ENCODE measurements at places on chromosomes 5 and 9.

GRCh38 chr5:159005062-159005461 lies 94.7 kb downstream of the EBF1 start:
- no peak for DNase-seq

DNA sequence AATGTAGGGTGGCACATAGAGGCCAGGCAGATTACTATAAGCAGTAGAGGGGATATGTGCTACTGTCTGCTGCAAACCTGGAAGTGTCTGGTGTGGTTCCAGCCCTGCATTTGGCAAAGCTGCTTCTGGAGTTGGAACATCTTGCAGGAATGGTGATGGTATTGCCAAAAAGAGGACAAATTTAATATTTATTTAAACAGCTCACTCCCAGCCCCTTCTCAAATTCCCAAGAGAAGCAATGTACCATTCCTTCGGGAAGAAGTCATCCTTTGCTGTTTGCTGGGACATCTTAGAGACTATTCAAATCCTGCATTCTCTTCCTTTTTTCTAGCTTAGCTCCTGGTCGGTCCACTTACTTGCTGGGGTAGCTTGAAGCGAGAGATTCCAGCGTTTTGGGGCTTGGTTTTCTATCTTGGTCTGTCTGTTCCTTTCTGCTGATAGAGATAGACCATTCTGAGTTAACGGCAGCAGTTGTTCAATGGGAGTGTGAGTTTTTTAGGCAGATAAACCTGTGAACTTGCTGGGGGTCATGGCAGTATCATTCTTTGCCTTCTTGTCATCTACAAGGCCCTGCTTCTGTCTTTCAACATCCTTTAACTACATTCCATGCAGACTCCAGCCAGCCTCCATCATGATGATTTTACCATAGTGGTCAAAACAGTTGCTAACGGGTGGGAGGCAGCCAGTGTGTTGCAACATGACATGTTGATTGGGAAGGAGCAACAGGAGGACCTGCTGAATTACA lies 69.9 kb downstream of the RCL1 start:
- DNase-seq: peak; percentile 14

DNA sequence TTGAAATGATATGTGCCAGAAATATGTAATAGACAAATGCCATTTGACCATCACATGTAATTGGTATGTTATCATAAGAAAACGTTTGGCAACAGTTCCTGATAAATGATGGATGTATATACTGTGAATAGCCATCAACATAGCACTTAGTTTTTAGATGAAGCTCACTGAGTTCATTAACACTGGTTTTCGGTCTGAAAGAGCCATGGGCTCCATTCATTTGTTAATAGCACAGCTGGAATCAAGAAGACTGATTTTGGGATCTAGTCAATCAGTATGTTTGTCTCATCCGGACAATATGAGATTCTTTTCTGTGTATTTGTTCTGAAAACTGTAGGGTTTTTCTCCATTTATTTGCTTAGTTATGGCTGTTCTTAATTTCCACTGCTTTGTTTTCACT lies 413.5 kb upstream of the CLINT1 start:
- no peak for DNase-seq

DNA sequence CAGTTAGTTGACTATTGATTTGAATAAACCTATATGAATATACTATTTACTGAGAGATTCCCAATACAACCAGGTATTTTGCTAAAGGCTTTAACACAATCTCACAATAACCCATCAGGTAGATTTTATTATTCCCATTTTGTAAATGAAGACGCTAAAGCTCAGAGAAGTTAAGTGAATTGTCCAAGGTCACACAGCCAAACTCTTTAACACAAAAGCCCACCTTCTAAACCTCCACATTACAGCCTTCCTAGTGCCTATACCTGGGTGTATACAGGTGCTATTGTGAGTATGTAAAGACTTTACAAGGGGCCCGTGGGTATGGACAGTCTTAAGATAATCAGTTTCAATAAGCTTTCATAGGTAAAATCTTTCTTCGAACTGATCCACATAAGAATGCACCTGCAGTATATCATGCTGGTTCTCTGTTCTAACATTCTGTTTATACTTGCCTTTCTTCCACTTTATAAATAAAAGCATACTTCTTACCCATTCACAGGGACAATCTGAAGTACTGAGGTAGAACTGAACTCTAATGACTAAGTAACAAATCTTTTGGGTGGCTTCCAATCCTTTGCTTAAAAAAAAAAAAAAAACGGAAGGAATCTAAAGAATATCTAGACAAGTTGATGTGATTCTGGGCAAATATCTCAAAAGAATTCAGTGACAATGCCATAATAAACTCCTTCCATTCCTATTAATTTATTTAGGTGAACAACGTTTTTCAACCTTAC lies 59.1 kb downstream of the PJA2 start:
- no peak for DNase-seq

- no peak for DNase-seq
These were observed 16.0 kb upstream of the PCAT7 start for GRCh38 chr9:94538908-94539307.

DNA sequence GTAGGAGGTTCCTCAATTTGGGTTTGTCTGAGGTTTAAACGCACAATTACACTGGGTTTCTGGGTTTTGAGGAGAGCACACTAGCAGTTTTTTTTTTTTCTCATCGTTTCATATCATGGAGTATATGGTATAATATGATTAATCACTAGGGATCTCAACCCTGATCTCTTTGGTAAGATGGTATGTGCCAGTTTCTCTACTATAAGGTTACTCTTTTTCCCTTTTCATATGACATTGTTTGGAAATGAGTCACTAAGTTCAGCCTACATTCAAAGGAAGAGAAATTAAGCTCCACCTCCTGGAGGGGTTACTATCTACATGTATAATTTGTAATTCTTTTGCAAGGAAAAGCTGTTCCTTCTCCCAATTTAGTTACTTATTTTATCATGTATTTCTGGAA lies 35.2 kb downstream of the MTRR start:
- peak; percentile 34 for DNase-seq

- DNase-seq: no peak
These were observed 39.7 kb downstream of the ACTL7B start for GRCh38 chr9:108816037-108816436.

- no peak for DNase-seq
These were observed 90.9 kb downstream of the PDE6A start for GRCh38 chr5:149853701-149854100.

- peak; percentile 96 for DNase-seq
These were observed 97.4 kb upstream of the TRIM32 start for GRCh38 chr9:116589392-116590354.

GRCh38 chr9:108142504-108143201 lies 653.1 kb upstream of the KLF4 start:
- peak; percentile 46 for DNase-seq

DNA sequence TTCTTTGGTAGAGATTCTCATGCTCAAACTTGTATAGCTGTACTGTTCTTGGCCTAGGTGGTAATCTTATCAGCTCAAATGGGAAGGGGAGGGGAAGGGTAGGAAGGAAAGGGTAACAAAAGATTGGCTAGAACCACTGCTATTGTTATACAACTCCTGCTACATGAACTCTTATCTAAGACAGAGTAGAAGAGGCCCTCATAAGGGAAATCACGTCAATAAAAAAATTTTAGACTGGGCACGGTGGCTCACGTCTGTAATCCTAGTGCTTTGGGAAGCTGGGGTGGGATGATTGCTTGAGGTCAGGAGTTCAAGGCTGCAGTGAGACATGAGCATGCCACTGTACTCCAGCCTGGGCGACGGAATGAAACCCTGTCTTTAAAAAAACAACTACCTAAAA lies 15.9 kb downstream of the STOM start:
- DNase-seq: no peak

DNA sequence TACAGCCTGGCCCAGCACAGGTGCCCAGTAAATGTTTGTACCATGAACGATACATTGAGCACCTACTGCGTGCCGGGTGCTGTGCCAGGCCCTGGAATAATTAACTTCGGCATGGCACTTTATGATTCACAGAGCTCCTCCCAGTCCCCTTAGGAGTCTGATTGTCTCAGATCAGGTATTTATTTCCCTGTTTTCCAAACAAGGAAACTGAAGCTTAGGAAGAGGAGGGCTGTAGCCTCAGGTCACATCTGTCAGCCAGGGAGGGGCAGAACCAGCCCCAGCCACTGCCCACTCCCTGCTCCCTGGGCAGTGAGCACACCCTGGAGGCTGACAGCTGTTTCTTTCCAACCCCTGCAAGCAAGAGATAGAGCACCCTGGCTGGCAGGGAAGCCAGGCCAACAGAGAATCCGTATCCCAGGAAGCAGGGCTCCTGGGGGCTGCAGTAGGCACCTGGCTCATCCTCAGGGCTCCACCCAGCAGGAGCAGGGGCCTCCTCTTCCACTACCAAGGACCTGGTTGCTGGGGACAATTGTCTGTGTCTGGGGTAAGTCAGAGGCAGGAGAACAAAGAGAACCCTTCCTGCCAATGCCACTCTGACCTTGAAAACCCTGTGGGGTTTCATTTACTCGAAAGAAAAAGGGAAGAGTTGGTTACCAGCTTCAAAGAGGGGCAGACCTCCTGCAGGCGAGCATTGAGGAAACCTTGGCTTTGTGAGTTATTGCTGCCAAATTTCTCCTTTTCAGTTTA lies 69.0 kb downstream of the DAB2IP start:
- no peak for DNase-seq

DNA sequence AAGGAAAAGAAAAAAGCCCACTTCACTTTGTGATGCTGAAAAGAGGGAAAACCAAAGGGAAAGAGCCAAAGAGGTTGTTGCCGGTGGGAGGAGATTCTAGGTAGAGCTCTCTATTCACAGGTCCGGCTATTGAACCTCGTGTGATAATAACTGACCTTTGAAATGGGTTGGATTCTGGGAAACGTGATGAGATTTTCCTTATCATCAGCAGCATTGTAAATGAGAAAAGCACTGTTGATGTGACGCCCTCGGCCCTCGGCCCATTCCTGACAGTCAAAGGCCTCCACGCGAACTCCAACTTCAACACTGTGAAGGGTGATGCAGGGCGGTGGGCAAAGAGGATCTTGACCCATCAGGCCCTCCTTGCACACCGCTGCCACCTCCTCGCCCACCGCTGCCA lies 43.3 kb downstream of the ZCCHC9 start:
- no peak for DNase-seq

GRCh38 chr5:12162863-12163262 lies 258.6 kb upstream of the CTNND2 start:
- no peak for DNase-seq

GRCh38 chr9:136615631-136616306 lies 46.9 kb upstream of the EGFL7 start:
- peak; percentile 44 for DNase-seq

GRCh38 chr5:67799732-67800234 lies 415.8 kb upstream of the PIK3R1 start:
- peak; percentile 11 for DNase-seq

GRCh38 chr9:84669288-84670137 lies at the start of gene NTRK2:
NTRK2 (plus strand) TSS chr9:84669729; CDS start chr9:84670749, 1,020 bp downstream.
- DNase-seq: peak; percentile 60

GRCh38 chr9:98611319-98611718 lies 97.4 kb downstream of the GABBR2 start:
- no peak for DNase-seq

GRCh38 chr9:77753180-77753579 lies 105.1 kb upstream of the GNA14 start:
- no peak for DNase-seq

DNA sequence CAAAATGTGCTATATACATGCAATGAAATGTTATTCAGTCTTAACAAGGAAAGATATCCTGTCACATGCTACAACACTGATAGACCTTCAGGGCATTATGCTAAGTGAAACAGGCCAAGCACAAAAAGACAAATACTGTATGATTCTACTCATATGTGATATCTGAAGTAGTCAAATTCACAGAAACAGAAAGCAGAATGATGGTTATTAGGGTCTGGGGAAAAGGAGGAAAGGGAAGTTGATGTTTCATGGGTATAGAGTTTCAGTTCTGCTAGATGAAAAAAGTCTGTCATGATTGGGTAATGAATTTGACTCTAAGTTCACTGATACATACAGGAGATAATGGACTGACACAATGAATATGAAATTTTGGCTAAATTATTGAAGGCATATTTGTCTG lies 11.2 kb upstream of the RIC1 start:
- no peak for DNase-seq

- DNase-seq: peak; percentile 53
These were observed 1.3 kb downstream of the NIPBL start for GRCh38 chr5:36877667-36878391.

DNA sequence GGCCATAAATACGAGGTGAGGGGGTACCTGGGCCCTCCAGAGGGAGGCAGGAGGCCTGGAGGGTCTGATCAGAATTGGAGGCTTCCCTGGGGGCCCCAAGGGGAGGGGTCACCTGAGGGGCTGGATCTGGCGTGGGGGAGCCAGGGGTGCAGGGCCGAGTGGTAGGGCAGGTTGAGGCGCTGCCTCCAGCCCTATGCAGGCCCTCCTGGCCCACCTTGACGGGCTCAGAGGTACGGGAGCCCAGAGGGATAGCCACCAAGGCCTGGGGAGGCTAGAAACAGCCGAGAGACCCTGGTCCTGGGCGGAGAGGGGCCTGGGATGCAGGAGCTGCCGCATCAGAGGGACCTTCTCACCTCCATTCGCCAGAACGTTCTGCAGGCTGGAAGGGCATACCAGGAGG lies 24.3 kb downstream of the LHX3 start:
- DNase-seq: no peak

- no peak for DNase-seq
These were observed 546.2 kb downstream of the DMRTA1 start for GRCh38 chr9:22992780-22993179.

DNA sequence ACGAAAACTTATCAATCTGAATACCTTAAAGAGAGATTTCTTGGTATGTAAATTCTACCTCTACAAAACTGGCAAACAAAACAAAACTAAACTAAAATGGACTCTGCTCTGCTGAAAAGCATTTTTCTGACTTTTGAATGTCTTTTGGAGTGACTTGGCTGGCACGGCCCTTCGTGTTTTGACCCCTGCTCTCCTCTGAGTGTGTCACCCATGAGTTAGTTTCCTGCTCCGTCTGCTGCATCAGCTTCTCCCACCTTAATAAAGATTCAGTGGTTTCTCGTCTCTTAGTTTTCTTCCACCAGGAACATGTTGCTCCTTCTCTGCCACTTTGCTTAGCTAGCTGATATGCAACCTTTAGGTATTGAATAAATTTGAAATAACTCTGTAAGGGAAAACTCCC lies 1084.0 kb upstream of the CDH18 start:
- DNase-seq: no peak

- DNase-seq: no peak
These were observed 4.5 kb downstream of the TJP2 start for GRCh38 chr9:69178583-69179011.

DNA sequence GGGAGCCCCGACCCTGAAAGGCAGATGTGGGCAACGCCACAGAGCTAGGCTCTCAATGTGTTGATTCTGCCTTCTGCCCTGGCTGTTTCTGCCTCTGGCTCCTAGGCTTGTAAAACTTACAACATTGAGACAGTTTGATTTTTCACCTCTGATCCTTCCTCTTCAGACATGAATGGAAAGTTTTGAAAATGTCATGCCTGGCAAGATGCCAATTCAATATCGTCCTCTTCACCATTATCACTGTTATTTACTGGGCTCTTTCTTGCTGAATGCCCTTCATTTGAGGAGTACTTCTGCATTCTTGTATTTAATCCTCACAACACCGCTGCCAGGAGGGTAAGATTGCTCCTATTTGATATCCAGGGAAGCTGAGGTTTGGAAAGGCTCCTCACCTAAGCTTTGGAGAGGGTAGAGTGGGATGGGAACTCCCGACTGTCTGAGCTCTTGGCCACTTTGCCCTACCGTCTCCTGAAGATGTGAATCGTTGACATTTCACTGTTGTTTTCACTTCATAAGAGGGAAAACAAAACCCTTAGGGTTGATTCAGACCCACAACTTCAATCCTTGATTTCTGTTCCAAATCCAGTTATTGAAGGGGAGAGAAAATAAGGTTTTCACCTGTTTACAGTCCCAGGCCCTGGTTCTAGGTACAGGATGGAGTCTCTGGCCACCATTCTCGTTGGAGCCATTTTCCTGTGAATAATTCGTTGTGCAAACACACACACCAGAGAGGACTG lies 12.7 kb upstream of the FGF1 start:
- no peak for DNase-seq
